ENCODE measurements at places on chromosomes 13 and 19.

DNA sequence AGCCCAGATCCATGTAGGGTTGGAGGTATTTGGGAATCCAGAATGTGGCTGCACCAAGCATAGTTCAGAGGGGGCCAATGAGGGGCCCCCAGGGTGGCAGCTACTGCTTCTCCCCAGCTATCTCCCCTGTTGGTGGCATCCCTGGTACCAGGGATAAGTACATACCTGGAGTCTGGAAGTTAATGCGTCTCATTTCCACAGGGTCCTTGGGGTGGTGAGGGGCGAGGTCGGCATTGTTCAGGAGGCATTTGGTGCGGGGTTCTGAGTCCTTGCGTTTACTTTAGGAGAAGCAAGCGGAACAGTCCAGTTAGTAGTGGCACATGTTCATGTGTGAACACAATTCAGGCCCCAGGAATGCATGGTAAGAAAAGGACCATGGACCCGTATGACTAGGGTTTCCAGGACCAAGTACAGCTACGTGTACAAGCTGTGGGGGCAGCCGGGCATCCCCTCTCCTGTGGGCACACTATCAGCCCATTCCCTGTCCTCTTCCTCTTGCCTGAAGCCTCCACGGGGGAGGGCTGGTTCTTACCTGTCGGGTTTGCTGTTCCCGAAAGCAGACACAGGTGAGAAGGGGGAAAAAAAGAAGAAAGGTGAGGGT lies 122.3 kb downstream of the PTPRS start:
- no peak for DNase-seq

DNA sequence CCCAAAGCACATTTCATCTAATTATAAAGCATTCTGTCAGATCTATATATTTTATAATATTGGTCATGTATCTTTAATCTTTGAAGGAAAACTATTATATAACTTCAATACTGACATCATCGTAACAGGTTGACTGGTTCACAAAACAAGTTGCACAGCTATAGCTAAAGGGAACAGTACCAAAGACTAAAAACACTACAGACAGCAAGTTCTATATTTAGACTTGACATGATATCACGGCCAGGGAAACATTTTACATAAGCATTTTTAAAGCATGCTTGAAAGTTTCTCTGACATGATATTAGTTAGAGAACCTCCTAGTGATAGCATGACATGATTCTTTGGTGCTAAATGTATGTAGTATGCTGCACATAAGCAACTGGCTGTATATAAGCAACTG lies 182.5 kb downstream of the NDFIP2 start:
- DNase-seq: no peak

GRCh38 chr19:40331052-40331451 lies 17.1 kb downstream of the C19orf47 start:
- no peak for DNase-seq

DNA sequence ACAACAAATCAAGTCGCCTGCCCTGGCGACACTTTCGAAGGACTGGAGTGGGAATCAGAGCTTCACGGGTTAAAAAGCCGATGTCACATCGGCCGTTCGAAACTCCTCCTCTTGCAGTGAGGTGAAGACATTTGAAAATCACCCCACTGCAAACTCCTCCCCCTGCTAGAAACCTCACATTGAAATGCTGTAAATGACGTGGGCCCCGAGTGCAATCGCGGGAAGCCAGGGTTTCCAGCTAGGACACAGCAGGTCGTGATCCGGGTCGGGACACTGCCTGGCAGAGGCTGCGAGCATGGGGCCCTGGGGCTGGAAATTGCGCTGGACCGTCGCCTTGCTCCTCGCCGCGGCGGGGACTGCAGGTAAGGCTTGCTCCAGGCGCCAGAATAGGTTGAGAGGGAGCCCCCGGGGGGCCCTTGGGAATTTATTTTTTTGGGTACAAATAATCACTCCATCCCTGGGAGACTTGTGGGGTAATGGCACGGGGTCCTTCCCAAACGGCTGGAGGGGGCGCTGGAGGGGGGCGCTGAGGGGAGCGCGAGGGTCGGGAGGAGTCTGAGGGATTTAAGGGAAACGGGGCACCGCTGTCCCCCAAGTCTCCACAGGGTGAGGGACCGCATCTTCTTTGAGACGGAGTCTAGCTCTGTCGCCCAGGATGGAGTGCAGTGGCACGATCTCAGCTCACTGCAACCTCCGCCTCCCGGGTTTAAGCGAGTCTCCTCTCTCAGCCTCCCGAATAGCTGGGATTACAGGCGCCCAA lies at the start of gene LDLR:
Gene LDLR (plus strand): TSS at position 210 of the 760 bp plus-strand sequence. CDS start 86 bp downstream, at position 296.
- DNase-seq: peak; percentile 92

DNA sequence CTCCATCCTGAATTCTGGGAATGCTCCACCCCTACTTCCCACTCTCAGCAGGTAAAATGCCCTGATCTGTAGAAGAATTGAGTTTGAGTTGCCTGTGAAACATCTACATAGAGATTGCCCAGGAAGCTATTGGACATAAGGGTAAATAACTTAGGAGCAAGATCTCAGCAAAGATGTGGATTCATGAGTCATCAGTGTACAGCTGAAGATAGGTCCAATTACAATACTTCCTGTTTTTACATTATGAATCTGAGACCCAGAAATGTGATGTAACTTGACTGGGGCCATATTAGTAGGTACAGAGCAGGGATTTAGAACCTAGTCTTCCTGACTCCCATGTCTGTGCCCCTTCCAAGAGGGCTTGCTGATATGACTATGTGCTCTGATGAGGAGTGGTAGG lies 79.4 kb upstream of the FNDC3A start:
- DNase-seq: no peak

GRCh38 chr19:10288662-10289166 lies 1.0 kb upstream of the ICAM5 start:
- DNase-seq: peak; percentile 37

DNA sequence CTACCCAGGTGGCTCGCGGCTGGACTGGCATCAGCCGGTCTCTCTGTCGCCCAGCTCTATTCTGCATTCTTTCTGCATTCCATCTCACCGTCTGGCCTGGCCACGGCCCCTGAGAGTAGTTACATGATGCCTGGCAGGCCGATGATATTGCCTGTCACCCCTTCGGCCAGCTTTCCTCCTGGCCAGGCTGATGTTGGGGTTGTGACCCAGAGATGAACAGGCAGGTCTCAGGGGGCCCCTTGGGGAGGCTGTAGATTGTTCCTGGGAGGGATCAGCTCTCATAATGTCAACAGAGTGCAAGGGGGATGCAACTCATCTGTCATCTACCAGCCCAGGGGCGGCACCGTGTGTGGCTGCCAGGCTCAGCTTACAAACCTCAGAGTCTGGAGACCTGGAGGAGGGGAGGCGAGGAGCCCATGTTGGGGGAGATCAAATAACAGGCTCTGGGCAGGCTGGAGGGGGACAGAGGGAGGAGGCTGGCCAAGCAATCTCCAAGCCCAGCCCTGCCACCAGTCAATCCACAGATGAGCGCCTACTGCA lies 13.6 kb upstream of the FBXO17 start:
- peak; percentile 62 for DNase-seq

GRCh38 chr13:111657013-111657412 lies 336.6 kb downstream of the TEX29 start:
- no peak for DNase-seq

GRCh38 chr19:45613926-45614725 lies 12.1 kb upstream of the GPR4 start:
- DNase-seq: no peak

- DNase-seq: no peak
These were observed 9.9 kb upstream of the ZNF227 start for GRCh38 chr19:44202470-44202869.

DNA sequence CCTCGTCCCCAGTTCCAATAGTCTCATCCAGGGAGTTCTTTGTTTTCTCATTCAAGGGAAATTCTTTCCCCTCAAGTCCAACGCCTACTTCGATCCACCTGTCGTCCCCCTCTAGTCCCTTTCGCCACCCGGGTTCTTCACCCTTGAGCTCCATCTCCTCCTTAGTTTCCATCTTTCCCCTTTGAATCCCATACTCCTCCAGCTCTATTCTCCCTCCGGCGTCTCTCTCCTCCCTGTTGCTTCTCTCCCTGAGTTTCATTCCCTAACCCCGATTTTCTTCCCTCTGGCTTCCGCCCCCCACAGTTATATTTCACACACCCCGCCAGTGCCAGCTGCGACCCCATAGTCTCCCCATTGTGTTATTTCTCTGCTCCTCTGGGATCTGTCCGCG lies 628 bp upstream of the SLC17A7 start:
- DNase-seq: no peak

- no peak for DNase-seq
These were observed 58.4 kb downstream of the SLC7A9 start for GRCh38 chr19:32811151-32811550.

GRCh38 chr13:46529216-46529919 lies 23.6 kb upstream of the LRCH1 start:
- no peak for DNase-seq

DNA sequence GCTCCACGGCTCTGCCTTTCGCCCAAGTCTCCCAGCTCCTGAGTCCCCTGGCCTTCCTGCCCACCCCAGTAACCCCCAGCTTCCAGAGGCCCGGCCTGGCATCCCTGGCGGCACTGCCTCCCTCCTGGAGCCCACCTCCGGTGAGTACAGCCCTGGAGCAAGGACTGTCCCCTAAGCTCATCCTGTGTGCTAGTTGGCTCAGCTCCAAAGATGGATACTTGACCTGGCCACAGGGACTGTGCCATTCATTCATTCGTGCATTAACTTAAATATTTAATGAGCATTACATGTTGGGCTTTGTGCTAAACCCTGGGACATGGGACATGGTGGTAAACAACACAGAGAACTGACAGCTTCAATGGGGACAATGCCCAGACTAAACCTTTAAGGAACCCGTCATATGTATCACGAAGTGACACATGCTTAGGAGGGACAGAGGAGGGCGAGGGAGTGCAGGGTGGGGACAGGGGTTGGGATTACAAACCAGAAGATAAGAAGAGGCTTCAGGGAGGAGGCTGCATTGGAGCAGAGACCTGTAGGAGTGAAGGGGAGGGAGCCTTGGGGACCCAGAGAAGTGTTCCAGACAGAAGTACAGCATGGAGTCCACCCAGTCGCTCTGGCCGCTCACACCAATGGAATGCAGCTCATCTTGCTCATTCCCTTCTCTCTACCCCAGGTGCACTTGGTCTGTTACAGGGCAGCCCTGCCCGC lies 6.9 kb upstream of the OVOL3 start:
- DNase-seq: no peak

- no peak for DNase-seq
These were observed 79.2 kb upstream of the ARHGEF7 start for GRCh38 chr13:111035861-111036260.

DNA sequence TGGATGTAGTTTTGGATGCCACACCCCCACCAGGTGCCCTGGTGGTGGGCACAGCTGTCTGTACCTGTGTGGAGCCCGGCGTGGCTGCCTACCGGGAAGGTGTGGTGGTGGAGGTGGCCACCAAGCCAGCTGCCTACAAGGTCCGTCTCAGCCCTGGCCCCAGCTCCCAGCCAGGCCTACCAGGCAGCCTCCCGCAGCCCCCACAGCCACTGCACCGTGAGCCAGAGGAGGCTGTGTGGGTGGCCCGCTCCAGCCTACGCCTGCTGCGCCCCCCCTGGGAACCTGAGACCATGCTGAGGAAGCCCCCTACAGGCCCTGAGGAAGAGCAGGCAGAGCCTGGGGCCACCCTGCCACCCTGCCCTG lies 3.5 kb downstream of the CIC start:
- DNase-seq: no peak

- no peak for DNase-seq
These were observed 47.9 kb downstream of the CERS4 start for GRCh38 chr19:8257052-8257443.

GRCh38 chr13:79492313-79492798 lies 11.4 kb downstream of the NDFIP2 start:
- DNase-seq: no peak

GRCh38 chr13:82803341-82803740 lies 1078.9 kb downstream of the SLITRK1 start:
- DNase-seq: no peak

DNA sequence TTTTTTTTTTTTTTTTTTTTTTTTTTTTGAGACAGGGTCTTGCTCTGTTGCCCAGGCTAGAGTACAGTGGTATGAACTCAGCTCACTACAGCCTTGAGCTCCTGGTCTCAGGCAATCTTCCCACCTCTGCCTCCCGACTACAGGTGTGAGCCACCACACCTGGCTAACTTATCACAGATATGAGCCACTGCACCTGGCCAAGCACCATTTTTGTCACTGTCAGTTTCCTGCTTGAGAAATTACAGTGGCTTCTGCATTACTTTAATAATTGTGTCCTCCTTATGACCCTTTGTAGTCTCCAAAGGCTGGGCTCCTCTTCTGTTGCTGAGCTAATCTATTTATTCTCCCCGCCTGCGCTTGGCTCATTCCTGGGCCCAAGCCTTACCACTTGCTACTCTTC lies 16.0 kb downstream of the UBE2L5 start:
- no peak for DNase-seq

DNA sequence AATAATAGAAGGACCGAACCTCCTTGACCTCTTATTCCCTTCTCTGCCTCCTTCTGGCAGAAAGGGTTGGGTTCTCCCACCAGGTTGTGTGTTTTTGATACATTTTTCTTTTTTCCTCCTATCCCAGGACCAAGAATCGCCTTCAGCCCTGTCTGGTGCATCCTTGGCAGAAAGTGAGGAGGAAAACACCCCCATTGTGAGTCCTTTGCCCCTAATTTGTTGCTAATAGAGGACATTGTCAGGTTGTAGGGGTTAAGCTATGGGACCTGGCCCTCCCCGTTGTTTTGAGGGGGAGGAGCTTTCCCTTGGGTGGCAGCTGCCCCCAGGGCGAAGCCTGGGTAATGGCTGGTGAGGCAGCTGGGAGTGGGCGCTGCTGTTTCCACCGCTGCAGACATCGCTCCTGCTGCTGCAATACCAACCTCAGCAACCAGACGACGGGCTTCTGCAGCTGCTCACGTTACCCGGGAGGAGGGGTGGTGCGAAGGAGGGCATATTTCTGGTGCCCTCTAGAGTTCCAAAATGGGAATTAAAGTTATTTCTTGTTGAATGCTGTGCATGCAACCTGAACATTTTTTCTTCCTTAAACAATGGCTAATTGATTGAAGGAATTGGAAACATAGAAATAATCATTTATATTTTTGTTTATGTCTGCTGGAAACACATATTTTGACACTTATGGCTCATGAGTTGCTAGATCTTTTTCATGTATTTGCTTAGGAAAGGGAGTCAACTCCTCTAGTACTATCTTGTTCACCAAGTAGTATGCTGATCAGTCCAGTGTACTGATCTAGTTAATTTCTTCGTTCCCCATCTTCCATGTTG lies 1.5 kb downstream of the ZMYM2 start:
- DNase-seq: peak; percentile 91

- DNase-seq: no peak
These were observed 107.0 kb downstream of the SIPA1L3 start for GRCh38 chr19:38013913-38014580.

GRCh38 chr13:110797230-110797877 lies 83.9 kb downstream of the ING1 start:
- no peak for DNase-seq

Data from retina (tissue), 1 donor.